ENCODE measurements at places on chromosomes 6 and 20.

DNA sequence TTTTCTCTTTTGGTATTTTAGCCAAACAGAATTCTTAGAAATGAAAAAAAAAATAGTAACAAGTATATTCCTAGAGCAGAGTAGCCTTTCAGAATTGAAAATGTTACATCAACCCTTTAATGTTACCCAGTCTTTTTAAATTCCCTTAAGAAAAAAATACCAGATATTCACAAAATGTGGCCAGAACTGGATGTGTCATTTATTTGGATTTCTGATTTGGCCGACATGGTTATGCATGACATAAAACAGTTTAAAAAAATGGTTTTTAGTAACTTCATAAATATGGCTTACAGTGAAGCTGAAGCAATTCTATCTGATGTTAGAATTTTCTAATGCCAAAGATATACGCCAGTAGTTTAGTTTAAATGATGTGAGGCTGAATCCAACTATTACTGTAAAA lies 112.0 kb downstream of the ATXN1 start:
- DNase-seq, result no peak

- DNase-seq, result no peak
Measured at GRCh38 chr6:149567194-149567586, 1.0 kb downstream of the GINM1 start.

- DNase-seq, result no peak
Measured at GRCh38 chr6:50842861-50843384, 24.3 kb downstream of the TFAP2B start.

GRCh38 chr20:49252556-49253350 lies 25.1 kb downstream of the ZNFX1 start:
- no peak for DNase-seq

- no peak for DNase-seq
Measured at GRCh38 chr20:59942245-59942644, 2.1 kb downstream of the FAM217B start.

DNA sequence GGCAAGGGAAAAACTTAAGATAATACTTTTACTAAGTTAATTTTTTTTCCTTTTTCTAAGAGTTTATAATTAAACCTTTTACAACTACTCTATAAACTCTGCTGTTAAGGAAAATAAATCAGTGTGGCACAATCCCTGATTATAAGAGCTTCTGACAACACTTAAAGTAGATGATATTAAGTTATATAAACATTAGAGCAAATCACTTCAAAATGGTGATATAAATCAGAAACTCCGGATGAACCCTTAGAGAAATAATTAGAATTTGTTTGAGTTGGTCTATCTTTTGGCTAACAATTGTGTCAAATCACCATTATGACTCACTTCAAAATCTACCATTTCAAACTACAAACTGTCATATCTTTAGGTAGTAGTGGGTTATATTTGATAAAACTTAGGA lies 104.9 kb downstream of the ARHGAP18 start:
- no peak for DNase-seq

DNA sequence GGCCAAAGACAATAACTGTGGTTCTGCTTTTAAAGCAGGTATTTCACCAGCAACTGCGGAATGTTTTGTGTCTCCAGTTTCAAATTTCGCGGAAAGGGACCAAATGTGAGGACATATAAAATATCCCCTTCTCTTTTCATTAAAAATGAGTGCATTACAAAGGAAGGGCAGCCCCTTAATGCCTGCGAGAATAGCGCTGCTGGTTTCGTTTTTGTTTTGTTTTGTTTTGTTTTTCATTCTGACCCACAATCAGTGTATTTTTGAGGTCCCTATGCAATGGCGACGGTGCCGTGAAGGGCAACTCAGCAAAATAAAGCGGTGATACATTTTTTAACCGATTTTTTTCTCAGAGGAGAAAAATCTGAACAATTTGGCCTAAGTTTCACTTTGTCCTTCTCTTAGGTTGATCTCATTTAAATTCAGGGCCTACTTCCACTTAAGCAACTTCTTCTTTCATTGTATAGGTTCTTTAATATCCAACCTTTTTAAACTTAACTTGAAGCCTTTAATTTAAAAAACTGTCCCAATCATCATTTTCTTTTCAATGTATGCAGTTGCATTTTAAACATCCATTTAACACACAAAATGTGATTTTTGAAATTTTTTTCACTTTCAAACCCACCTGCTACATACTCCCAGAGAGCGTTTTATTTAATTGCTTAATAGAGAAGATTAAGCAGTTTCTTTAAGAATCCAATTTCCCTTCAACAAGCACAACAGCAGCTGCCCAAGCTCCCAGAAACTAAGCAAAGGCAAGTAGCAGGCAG lies 2.9 kb upstream of the HIVEP2 start:
- no peak for DNase-seq

DNA sequence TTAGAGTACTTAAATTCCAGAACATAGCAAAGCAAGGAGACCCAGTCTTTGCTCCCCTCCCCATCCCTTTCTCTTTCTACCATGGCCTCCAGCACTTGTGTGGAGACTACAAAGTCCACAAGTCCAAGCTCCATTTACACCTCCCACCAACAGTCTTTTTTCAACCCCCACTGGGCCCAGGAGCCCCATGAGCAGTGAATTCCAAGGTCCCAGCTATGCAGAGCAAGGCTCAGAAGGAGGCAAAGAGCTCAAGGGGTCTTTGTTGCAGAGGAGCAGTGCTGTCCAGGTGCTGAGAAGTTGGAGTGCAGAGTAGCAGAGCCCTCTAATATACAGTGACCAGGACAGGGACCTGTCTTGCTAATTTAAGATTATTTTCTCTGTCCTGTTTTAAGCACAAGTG lies 9.0 kb downstream of the PAK5 start:
- no peak for DNase-seq

DNA sequence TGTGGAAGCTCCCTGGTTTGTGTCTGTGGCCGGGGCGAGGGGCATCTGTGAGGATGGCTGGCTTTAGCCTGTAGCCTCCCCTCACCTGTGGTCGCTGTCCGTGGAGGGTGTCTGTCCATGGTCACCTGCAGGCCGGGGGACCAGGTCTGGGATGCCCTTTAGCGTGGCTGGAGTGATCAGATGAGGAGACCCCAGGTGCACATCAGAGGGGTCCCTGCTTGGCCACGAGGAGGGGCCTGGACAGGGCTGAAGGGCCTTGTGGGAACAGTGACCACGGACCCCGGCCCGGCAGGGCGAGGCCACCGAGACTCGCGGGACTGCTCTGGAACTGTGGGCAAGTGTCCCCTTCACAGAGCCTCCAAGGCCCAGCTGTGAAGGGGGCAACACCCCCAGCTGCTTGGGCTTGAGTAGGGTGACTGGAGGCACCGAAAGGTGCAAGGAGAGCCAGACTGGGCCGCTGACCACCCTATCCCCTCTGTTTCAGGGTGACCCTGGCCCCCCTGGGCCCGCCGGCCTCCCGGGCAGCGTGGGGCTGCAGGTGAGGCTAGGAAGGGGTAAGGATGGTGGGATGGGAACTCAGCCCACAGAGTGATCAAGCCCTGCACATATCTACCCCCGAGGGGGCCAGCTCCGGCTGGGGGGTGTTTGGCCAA lies 8.6 kb downstream of the COL9A3 start:
- DNase-seq, result no peak

- DNase-seq, result no peak
Measured at GRCh38 chr20:5945963-5946362, 4.4 kb downstream of the TRMT6 start.

- no peak for DNase-seq
Measured at GRCh38 chr6:99560668-99561067, 7.8 kb downstream of the CCNC start.

GRCh38 chr6:116314218-116314617 lies 34.5 kb upstream of the TSPYL1 start:
- DNase-seq, result no peak

DNA sequence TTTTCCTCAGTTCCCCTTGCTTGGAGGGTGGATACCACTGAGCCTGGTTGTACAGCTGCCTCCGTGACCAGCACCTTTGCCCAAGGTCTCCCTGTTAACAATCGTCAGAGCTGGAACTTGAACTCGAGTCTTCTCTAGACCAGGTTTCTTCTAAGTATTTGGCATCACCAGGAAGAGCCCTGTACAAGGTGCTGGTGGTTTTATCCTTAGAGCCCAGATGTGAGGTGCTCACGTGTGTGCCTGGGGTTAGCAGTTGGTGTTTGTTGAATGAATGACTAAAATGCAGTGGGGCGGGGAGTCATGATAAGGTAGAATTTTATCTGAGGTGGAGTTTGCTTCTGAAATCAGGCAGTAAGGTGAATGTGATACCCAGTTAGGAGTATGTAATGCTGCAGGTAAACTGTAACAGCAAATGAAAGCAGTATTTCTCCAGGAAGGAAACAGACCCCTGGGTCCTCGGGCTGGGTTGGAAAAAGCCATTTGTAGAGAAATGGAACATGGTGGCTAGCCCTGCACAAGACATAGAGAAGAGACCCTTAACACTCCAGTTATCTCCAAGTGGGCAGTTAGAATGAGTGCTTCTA lies 3.1 kb downstream of the DNAJC5 start:
- no peak for DNase-seq

DNA sequence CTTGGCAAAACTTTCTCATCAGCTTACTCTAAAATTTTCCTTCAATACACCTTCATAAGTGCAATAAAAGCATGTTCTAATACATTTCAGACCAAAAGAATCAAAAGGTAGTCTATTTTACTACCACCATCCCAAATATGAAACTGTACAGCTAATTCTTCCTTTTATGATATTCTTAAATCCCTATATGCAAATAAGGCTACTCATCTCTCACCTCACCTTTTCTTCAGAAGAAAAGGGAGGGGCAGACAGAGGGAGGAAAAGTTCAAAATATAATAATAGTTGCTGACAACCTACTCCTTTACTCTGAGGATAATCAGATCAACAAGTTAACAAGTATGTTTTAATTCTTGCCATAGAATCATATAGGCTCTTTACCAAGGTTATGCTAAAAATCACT lies 7.4 kb downstream of the C6orf120 start:
- DNase-seq, result no peak
